ENCODE measurements at places on chromosomes 4 and X.

DNA sequence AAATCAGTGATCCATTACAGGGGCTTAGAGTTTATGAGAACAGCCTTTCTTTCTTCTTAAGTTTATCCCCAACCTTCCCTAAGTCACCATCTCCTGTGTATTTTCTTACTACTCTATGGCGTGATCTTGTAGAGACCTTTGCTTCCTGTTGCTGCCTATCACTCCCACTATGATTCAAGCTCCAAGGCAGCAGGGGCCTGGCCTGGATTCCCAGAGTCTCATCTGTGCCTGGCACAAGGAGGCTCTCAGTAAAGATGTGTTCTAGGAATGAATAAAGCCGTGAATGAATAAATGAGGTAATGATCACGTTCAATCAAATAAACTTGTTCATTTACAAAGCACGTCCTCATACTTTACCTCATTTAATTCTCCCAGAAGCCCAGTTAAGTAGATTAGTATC is 45.4 kb downstream of the CC2D2A start:
- DNase-seq = no peak

- no peak for DNase-seq
Measured at GRCh38 chr4:155307731-155308277, 69.0 kb downstream of the MAP9 start.

- DNase-seq = no peak
Measured at GRCh38 chrX:10352536-10352935, 195.8 kb downstream of the CLCN4 start.

DNA sequence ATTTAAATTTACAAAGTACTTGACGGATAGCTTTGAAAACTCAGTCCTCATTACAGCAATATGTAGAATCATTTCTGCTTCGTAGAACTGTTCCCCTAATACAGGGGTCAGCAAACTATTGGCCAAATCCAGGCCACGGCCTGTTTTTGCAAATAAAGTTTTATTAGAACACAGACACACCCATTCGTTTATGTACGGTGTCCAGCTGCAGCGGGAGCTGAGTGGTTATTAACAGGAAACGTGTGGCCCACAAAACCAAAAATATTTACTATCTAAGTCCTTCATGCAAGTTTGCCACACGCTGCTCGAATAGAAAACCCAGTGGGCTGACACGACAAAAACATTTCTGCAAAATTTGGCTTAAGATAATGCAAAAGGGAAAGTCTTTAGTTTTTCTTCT is 146.5 kb downstream of the AFAP1 start:
- DNase-seq = no peak

DNA sequence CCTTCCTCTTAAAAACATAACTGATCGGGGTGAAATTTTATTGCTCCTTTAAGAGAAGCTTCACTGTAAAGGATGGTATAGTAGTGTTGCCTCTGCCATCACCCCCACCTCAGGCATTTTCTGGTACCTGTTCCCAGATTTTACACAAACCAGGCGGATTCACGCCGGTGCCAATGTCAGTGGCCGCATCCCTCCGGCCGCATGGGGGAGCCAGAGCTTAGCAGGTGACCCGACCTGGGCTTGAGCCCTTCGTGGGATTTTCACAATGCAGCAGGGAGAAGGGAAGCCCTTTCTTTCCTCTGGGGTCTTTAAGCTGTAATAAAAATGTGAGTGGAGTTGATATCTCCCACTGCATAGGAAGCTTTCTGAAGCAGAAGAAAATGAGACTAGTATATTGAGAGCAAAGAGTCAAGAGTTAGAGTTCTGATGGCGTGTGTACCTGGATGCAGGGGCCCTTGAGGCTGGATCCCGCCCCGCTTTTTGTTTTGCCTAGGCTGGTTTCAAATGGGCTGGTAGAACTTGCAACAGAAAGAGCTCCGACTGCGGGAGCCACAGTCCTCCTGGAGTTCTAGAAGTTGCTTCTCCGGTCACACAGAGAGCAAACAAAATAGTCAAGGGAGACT is 59.4 kb downstream of the POLR2B start:
- DNase-seq = no peak

DNA sequence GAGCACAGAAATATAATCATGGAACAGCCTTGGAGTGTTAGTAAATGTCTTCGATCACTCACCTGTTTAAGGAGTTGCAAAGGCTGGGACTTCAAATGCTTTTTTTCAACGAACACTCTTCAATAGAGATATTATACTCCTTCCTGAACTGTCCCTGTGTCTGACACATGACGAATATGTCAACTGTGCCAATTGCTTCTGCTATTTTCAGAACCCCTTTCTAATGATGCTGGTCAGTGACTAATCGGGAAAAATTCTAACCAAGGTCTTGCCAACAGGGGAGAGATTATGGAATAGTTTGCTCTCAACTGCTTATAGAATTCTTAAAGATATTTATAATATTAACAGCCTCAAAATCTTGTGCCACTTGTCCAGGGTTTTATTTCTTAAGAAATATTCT is 8.5 kb upstream of the KLHL34 start:
- no peak for DNase-seq

GRCh38 chr4:132445386-132445785 is 703.7 kb upstream of the PCDH10 start:
- no peak for DNase-seq

DNA sequence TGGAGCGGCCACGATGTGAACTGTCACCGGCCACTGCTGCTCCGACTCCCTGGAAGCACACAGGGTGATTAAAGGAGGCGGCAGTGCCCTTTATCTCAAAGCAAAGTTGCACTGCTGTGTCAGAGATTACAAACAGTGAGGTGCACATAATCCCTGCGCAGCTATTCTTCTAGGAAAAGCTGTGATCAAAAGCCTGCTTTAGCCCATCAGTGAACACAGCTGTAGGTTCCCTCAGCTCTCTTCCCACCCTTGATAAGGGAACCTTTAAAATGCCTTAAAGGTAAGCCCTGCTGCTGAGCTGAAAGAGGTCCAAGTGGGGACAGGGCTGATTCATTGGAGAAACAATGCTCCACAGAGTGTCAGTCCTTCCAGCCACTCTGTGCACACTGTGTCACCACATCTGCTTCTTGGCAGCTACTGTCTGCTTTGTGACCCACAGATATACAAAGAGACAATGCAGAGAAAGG is 127.6 kb downstream of the EIF4E start:
- DNase-seq = no peak

GRCh38 chr4:131632877-131633276 is 1516.2 kb upstream of the PCDH10 start:
- DNase-seq = no peak

DNA sequence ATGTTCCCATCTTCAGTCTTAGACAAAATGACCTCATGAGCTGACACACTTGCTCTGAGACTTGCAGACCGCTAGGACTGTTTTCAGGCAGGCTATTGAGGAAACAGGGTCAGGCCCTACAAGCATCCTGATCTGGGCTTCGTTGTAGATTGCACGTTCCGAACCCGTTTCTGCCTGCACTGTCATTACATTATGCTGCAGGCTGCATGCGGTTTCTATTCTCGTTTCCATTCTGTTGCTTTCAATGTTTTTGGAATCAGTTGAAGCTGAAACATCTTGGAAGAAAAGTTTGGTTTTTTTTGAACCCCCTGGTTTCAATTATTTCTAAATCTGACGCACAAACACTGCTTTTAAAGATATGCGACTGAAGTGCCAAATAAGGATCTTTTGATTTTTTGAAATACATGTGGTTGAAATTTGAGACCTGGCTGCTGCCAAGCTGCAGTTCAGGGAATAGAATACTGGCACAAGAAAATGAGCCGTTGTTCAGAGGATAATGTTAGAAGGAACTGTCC is 716.1 kb upstream of the INTU start:
- DNase-seq = no peak

DNA sequence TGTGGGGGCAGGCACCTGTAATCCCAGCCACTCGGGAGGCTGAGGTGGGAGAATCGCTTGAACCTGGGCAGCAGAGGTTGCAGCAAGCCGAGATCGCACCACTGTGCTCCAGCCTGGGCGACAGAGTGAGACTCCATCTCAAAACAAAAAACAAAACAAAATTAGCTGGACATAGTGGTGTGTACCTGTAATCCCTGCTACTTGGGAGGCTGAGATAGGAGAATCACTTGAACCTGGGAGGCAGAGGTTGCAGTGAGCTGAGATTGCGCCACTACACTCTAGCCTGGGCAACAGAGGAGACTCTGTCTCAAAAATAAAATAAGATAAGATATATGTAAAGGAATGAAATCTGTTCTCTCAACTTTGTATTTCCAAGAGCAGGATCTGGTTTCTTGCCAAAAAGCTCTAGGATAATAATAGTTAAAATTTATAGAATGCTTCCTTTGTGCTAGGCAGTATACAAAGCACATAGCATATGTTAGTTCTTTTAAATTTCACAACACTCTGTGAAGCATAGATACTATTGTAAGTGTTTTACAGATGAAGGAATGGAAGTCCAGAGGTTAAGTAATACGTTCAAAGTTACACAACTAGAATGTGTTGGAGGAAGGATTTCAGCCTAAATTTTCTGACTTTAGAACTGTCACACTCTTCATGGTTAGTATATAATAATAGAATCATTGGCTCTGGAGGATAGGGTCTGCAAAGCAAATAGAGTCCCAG is 10.3 kb downstream of the MRPL1 start:
- no peak for DNase-seq

- no peak for DNase-seq
Measured at GRCh38 chr4:7296661-7297335, 104.5 kb downstream of the SORCS2 start.

DNA sequence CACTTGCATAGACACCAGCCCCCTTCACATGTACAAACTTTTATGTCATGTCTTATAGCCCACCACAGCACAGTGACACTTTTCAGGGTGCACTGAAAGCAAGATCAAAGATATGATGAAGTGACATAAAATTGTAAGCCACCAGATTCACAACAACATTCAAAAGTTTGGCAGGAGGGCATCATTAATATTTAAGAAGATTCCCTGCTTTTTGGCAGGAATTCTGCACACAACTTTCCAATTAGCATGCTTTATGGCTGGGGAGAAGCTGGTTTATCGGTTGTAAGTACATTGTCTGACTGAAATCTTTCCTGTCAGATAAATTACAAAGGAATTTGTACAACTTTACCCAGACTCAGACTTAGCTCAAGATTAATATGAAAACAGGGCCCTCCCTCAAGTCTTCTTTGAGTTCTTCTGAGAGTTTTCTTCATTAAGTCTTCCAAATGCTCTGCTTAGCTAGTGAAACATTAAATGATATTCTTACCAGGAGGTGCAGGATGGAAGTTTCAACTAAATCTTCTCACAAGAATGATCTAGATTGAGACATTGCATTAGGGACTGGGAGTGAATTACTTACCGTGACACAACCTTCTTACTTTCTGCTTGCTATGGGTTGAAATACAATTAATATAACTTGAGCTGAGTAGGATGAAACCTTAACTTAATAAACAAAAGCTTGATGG is 523.8 kb downstream of the PPARGC1A start:
- DNase-seq = no peak

GRCh38 chr4:151175754-151176631 is 76.6 kb downstream of the RPS3A start:
- no peak for DNase-seq

DNA sequence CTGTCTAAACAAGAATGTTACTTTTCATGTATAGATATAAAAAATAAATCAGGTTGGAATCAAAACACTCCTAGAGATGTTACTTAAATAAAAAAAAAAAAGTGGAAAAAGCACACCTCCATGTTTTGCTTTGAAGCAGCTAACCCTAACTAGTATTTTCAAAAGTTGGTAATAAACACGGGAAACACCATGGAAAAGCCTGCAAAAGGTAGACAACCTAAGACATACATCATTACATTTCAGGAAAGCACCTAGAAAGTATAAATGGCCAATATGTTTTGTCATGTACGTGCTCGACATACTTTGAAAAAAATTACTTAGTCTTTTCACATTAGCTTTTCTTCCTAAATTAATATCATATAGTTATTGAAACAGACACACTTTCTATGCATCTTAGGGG is 130.1 kb upstream of the SH3RF1 start:
- no peak for DNase-seq

- DNase-seq = no peak
Measured at GRCh38 chr4:180398564-180398963, 1844.6 kb upstream of the TENM3 start.

GRCh38 chrX:118493653-118494297 is 1.8 kb upstream of the DOCK11 start:
- DNase-seq = no peak

GRCh38 chr4:114613560-114613959 is 15.0 kb downstream of the UGT8 start:
- no peak for DNase-seq

DNA sequence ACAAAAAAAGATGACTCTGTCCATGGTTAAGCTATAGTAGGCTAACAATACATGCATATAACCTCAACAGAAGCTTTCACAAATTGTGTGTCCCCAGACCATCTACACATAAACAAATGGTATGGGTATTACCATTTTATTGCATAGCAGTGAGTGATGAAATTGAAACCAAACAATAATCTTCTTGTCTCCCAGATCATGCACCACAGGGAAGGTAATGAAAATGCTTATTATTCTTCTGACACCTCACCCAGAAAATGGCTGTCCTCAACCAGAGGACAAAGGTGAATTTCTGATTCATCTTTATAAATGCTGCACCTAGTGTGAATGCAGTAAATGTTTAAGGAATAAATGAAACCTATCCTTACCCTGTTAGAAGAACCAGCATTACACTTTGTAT is 8.0 kb downstream of the PRSS12 start:
- DNase-seq = no peak

- no peak for DNase-seq
Measured at GRCh38 chrX:20028588-20028987, 37.7 kb upstream of the BCLAF3 start.

GRCh38 chr4:74503580-74503979 is 58.6 kb downstream of the AREG start:
- DNase-seq = no peak

DNA sequence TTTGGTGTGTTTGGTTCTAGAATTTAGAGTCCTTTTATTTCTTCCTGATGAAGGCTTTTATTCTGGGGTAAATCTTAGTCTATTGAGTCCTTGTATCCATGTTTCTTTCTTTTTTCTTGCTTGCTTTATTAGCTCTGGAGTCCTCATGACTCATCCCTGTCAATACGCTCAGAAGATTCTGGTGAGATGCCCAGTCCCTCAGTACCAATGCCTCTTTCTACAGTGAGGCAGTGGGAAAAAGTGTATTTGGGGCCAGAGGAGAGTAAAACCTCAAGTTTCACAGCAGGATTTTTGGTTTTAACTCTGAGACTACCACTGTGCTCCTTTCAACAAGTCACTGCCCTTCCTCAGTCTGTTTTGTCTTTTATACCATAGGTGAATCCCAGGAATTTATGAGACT is 368.0 kb downstream of the GBA3 start:
- DNase-seq = no peak

DNA sequence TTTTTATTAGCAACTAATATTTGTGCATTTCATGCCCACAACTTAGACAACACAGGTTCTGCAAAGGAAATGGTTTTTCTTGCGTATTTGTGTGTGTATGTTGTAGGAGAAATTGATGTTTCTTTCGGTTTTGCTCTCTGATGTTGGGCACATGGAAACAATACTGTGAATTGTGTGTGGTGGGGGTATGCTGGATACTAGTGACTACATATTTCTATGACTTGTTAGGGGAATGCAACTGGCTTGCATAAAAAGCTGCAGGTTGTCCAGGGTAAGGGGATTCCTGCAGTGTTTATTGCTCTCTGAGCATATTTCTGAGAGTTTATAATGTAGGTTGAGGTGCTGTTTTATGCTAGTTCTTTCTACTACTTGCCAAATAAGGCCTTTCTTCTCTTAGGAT is 11.6 kb downstream of the DLG3 start:
- DNase-seq = no peak

GRCh38 chr4:52939325-52939724 is 77.2 kb downstream of the RASL11B start:
- DNase-seq = no peak

- no peak for DNase-seq
Measured at GRCh38 chr4:8120501-8120900, 38.1 kb downstream of the ABLIM2 start.
